ENCODE measurements at places on chromosomes 4 and X.

- peak; percentile 62 for DNase-seq
These were observed 12.7 kb upstream of the PAQR3 start for GRCh38 chr4:78951862-78952472.

- DNase-seq = no peak
These were observed 21.8 kb upstream of the P2RY10 start for GRCh38 chrX:78923198-78924015.

- no peak for DNase-seq
These were observed 636.3 kb upstream of the FTHL17 start for GRCh38 chrX:31708116-31708515.

DNA sequence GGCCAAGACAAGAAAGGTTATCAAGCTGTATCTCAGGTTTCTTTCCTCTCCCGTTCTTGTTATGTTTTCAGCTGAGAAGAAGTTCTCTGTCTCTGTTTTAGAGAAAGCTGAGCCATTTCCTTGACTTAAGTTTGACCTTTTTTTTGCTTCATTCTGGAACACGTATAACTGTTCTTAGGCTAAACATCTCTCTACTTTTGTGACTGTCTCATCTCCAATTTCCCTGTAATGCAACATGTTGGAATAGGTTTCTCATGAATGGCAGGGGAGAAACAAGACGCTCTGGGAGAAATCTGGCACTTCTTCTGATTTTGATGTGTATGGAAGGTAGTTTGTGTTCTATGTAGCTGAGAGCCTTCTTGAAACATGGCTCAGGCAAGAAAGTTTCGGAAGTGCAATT, 36.2 kb upstream of the SFRP2 start:
- no peak for DNase-seq

GRCh38 chr4:7417639-7418038, 17.1 kb downstream of the PSAPL1 start:
- DNase-seq = no peak

DNA sequence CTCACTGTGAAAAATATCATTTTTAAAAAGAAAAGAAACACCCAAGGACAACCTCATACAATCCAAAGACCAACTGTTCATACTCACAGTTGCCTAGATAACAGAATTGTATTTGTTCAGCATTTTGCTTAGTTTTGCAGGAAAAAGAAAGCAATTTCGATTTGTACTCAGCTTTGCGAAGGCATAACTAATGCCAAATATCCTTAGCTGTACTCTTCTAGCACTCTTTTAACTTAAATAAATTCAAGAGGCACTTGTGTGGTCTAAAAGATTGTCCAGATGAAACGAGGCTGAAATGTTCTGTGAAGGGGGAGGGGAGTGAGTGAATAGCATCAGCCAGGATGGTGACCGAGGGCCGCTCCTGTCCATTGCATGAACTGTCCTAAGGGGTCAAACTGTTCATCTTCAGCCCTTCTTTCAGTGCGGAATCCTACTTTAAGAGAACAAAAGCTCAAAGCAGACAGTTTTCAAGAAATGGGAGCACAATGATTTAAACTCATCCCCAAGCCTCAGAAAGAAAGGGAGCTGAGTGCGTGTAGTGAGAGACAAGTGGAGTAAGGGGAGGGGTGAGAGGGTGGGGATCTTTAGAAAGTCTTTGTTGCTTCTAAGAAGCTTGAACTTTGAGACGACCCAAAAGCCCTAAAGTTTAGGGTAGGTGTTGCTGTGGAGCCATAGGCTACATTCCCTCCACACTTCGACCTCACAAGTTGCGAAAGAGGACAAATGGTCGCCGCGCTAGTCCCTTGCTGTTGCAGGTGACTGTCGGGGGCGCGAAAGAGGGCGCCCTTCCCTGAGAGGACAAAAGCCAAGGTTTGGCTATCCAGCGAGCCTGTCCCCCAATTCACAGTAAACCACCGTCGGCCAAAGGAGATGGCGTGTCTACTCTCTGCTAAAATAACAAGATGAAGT, 4.0 kb upstream of the NEUROG2 start:
- DNase-seq = no peak

DNA sequence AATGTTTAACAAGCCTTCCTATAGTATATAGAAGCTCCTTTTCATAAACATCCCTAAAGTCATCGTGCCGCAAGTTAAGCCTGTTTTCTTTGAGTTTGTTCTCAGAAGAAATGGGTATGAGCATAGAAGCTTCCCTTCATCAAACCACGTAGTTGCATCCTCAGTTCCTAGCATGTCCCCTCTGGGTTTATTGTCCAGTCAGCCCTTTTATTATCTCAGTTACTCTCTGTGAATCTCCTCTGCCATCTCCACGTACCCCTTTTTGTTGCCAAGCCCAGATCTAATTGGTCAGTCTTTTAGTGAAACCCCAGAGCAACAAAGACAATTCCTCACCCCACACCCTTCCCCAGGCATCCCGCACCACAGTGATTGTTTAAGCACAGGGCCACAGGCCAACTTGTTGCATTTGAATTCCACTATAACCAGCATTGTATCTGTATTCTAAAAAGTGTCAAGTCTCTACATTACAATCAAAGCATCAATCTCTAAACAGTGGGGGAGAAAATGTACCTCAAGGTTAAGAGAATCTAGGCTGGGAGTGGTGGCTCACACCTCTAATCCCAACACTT, 12.4 kb upstream of the TRIM2 start:
- no peak for DNase-seq

- peak; percentile 38 for DNase-seq
These were observed 628 bp downstream of the MXD4 start for GRCh38 chr4:2261110-2261852.

DNA sequence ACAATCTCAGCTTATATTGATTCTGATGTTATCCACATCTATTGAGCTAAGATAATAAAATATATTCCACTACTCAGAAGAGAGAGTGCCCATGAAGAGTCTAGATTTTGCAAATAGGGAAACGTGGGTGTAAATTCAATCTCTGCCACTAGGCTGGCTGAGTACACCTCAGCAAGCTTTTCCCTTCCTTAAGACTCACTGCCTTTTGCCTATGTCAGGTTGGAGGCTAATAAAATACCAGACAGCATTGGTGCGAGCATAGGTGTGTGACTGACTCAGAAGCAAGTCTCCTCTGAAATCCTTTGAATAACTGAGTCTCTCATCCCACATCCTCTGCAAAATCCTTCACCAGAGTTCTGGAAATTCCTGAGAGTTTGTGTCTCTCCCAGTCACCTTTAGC, 405.4 kb upstream of the CPEB2 start:
- DNase-seq = no peak

Data from OCI-LY7 (cell line).